CD4-positive, alpha-beta memory T cell (primary cell): ENCODE measurements at places on chromosomes 2 and 18. TPM values are rescaled to one million over a fixed set of nuclear protein-coding genes. Genes with fewer than 3 reads are reported as not detected.

NDUFB3 gene
- 298 TPM for polyA plus RNA-seq

RGPD3 gene
- not detected for polyA plus RNA-seq

RAB6D gene
- polyA plus RNA-seq: not detected

PRSS56 gene
- not detected for polyA plus RNA-seq

QPCT gene
- 0.23 TPM for polyA plus RNA-seq

EPG5 gene
- 4.1 TPM for polyA plus RNA-seq

ZBTB7C gene
- polyA plus RNA-seq: not detected

IL1F10 gene
- not detected for polyA plus RNA-seq

TTR gene
- not detected for polyA plus RNA-seq

ALPG gene
- polyA plus RNA-seq: not detected

IMPA2 gene
- 4.9 TPM for polyA plus RNA-seq
